ENCODE measurements at places on chromosomes 7 and 10.

- peak; percentile 44 for DNase-seq
Measured at GRCh38 chr10:3107426-3107961, 40.1 kb downstream of the PFKP start.

- DNase-seq: no peak
Measured at GRCh38 chr7:128915271-128915819, 4.8 kb upstream of the KCP start.

DNA sequence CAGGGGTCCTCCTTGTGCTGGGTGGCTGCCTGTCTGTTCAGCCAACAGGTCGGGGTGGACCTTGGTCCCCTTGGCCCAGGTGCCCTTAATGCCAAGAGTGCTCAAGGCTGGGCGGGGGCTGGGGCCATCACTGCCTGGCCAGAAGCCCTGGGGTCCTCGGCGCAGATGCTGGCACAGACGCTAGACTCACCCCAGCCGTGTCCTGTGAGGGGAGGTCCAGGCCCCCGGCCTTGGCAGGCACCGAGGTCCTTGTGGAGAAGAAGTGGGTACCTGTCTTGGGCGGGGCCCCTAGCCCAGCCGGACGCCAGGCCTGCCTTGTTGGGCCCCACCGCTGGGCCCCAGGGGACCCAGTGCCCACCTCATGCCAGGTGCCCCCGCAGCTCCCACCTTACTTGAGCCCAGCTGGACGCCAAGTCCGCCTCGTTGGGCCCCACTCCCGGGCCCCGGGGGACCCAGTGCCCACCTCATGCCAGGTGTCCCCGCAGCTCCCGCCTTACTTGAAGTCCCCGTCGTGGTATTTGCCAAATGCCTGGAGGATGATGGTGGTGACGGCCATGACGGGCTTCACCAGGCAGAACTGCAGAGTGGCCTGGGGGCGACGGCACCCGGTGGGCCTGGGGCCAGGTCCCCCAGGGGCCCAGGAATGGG lies 6.5 kb downstream of the TMEM184A start:
- no peak for DNase-seq

DNA sequence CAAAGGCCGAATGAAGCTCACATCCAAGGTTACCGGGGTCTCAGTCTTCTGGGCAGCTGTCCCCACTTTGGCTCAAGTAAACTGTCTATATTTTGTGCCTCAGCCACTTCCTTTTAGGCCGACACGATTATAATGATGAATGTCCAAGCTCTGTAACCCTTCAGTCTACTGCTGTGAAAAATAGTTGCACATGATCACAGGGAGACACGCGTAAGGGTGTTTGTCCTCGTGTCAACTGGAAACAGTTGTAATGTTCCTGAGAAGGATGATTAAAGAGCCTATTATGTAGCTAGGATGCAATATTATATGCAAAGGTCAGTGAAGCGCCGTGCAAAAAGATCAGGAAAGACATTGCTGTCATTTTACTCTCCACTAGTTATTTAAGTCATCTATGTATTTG lies 559.9 kb downstream of the SDK1 start:
- no peak for DNase-seq

DNA sequence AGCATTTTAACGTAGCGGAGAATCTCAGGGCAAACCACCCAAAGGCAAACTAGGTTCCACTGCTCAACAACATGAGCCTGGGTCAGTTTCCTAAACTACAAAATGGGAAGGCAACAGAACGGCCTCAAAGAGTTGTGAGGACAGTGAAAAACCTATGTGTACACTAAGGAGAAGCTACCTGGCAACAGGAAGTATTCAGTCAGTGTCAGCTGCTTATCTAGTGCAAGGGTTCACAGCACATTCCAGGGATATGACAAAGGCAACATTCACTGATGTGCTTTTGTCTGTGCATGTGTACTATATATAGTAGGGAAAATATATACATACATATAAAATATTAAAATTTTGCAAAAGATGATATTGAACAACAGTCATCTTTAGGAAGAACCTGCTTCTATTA lies 17.2 kb downstream of the NUDCD3 start:
- DNase-seq: peak; percentile 82

DNA sequence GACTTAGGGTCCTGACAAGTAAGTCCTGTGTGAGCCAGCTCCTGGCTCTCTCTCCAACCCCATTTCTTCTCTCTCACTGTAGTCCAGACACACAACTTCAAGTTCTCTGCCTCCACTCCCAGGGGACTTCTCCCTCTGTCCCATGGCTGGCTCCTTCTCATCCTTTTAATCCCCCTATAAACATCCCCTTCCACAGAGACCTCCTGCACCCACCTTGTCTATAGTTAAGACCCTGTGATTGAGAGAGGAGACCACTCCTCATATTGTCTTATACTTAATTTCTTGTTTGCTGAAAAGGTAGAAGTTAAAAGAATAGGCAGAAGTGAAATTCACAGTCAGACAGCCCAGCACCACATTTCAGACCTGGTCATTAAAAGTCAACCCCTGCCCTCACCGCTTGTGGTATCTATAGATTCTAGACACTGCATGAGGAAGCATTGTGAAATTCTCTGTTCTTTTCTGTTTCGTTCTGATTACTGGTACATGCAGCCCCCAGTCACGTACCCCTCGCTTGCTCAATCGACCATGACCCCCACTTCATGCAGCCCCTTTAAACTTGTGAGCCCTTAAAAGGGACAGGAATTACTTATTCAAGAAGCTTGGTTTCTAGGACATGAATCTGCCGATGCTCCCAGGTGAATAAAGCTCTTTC lies 125.6 kb upstream of the FRMD4A start:
- no peak for DNase-seq

- peak; percentile 40 for DNase-seq
Measured at GRCh38 chr7:106178593-106179134, 66.6 kb upstream of the SYPL1 start.

GRCh38 chr10:113543107-113543955 lies 9.5 kb upstream of the HABP2 start:
- DNase-seq: no peak

DNA sequence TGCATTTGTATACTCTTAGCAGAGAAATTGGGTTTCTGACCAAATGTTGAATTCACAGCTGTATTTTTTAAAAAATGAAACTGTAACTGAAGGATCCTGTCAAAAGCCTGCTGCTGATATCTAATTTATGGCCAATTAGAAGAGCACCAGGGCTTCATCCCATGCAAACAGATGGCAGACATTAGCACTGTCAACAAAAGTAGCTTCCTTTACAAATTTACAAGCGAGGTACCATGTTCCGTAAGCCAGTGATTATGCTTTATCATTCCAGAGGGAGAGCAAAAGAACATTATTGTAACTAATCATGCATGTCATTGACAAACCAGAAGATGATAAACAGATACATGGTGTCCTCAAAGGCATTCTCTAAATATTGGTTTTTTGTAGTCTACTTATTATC lies 177.2 kb upstream of the DKK1 start:
- no peak for DNase-seq

DNA sequence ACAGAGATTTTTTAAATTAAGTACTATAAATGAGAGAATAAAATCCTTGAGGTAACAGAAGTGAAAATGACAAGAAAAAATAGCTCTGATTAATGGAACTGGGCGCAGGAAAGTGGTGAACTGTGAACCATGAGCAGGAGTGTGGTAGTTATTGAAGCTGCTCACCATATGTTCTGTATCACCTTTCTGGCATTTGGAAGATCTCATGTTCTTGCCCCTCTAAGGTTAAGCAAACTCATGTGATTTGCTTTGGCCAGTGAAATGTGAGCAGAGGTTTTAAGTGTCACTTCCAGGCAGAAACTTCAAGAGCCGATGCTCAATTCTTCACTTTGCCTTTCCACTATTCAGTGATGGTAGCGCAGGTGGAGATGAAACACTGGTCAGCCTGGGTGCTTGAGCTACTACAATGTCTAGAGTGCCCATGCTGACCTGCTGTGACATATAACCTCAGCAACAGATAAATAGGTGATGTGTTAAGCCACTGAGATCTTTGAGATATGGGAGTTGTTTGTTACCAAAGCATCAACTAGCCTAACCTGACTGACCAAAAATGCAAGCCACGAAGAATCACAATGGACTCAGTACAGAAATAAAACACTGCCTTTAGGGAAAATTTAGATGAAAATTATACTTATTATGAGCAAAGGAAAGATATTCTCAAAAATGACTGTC lies 18.4 kb downstream of the MTPAP start:
- DNase-seq: no peak

GRCh38 chr7:99379043-99379577 lies 4.6 kb downstream of the ARPC1B start:
- DNase-seq: peak; percentile 70

- DNase-seq: no peak
Measured at GRCh38 chr7:289756-290553, at the start of gene FOXL3. TSS of gene FOXL3 (plus strand) at chr7:290170. CDS start at chr7:290170, 0 bp downstream.

DNA sequence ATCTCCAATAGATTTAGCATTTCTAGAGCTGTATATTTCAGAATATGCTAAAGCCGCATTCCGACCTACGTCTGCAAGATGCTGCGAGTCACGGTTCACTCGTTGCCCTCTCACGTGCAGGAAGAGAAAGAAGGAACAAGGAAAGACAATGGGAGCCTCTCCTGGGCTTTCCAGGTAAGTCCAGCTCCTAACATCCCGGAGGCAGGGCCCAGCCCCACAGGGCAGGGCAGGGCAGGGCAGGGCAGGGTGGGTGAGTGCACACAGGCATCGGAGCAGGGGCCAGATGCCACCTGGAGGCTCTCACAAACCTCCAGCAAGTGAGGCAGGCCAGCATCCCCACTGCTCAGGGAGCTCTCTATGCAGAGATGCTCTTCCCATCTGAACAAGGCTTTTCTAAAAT lies 50.8 kb downstream of the VOPP1 start:
- no peak for DNase-seq

- DNase-seq: peak; percentile 43
Measured at GRCh38 chr10:61975391-61975932, 74.0 kb downstream of the ARID5B start.

DNA sequence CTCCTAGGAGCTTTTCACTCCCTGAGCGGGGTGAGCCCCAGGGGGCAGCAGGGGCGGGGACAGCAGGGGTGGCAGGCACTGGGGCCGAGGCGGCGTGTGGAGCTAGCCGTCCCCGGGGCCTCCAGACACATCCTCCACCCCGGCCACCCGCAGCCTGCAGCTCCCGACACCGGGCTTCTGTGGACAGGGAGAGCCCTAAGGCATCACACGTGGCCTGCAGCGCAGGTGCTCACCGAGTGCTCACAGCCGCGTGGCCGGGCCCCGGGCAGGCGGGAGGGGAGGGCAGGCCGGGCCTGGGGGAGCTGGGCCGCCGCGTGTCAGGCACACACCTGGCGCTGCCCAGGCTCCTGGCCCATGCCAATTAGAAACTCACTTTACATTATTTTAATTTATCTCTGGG lies 51.4 kb downstream of the MICALL2 start:
- no peak for DNase-seq

DNA sequence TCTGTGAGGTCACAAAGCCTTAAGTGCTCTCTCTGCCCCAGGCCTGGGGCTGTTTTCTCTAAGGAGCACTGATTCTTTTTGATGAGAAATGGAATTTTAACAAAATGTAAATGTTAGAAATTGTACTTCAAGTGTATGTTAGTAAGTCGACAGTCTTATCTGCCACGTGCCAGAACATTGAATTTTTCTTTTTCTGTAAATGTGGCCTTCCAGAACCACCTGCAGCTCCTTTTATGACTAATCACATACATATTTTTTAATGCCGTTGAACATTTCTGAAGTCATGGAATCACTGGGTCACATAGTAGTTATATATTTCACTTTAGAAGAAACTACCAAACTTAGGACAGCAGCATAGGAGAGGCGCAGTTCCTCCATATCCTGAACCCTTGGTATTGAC lies 38.0 kb downstream of the UBE3C start:
- DNase-seq: no peak

- DNase-seq: no peak
Measured at GRCh38 chr7:47347816-47348385, 234.0 kb downstream of the TNS3 start.

Measured in COLO829 (cell line).